ENCODE measurements at places on chromosomes 13 and 19.

- DNase-seq: no peak
Measured at GRCh38 chr19:39362682-39363657, 20.7 kb downstream of the SAMD4B start.

DNA sequence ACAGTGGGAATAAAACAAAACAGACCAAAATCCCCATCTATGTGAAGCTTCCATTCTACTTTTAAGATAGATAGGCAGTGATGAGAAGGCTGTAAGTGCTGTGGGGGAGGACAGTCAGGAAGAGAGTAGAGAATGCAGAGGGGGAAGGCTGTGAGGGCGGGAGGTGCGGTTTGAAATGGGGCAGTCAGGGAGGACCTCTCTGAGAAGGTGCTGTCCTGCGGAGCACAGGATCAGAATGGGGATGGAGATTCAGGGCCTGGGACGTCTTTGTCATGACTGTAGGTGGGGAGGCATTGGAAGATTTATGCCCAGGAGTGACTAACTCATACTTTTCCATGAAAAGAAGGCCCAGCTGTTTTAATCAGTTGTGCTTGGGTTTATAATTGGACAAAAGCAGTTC is 3.9 kb upstream of the GPR183 start:
- DNase-seq: no peak

DNA sequence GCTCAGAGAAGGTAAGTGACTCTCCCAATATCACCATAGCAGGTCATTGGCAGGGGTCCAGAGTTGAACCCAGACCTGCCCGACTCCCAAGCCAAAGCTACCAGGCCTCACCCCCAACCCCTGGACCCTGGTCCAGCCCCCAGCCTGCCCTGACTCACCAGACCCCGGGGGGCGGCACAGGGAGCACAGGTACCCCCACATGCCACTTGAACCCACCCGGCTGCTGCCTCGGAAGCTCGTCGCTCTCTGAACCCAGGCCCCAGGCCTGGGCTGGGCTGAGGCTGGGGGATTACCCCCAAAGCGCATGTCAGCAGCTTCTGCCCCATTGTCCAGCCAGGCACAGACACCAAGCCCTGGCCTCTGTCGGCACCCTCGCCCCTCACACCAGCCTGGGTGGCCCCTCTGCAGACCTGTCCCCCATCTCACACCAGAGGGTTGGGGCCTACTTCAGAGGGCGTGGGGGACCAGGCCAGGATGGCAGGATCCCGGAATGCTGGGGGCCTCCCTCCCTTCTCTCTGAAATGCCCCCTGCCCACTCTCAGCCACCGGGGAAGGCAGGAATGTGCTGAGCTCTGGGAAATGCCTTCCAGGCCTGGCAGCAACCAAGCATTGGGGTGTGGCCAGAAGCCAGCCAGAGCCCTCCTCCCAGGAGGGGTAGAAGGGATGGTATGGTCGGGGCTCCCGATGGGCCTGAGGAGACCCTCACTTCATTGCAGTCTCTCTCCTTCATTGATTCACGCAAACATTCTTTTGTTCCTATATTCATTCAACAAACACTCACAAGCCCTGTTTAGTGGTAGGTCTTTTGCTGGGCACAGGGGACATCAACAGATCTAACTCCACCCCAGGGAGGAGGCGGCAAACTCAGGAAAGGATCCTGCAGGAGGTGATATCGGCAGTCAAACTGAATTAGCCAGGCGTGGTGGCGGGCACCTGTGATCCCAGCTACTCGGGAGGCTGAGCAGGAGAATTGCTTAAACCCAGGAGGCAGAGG is 1.7 kb upstream of the PRX start:
- no peak for DNase-seq

- DNase-seq: no peak
Measured at GRCh38 chr19:28426110-28426729, 786.7 kb downstream of the UQCRFS1 start.

- no peak for DNase-seq
Measured at GRCh38 chr19:51565583-51565982, 5.5 kb upstream of the ZNF175 start.

GRCh38 chr19:6723108-6723618 is 2.7 kb upstream of the C3 start:
- DNase-seq: no peak

DNA sequence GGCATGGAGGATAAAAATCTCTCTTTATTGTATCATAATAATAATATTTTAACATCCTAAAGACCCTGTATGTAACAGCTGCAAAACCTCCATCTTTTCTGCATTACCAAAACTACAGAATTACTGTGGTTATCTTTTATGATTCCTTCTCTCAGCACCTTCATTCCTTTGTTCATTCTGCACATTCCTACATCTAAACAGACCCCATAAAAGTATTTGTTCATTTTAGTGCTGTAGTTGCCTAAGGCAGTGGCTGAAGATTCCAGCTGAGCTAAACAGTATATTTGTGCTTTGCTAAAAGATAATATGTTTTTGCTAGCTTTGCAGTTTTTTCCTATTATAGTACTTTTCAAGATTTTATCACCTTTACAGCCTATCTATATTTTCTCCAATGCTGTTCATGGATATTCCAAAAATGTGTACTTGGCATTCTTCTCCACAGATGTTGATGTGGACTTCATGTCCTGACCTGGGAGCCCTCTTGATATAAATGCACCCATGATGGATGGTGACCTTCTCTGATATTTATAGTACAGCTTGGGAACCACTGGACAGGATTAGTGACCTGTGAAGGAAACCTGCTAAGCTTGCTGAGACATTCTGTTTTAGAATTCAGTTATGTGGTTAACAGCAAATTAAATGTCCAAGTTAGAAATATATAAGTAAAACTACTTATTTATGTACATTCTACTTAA is 2832.9 kb upstream of the PCDH20 start:
- DNase-seq: no peak

- no peak for DNase-seq
Measured at GRCh38 chr13:23380534-23380933, 53.0 kb downstream of the SACS start.

- DNase-seq: no peak
Measured at GRCh38 chr19:50500060-50500752, 10.8 kb downstream of the JOSD2 start.

DNA sequence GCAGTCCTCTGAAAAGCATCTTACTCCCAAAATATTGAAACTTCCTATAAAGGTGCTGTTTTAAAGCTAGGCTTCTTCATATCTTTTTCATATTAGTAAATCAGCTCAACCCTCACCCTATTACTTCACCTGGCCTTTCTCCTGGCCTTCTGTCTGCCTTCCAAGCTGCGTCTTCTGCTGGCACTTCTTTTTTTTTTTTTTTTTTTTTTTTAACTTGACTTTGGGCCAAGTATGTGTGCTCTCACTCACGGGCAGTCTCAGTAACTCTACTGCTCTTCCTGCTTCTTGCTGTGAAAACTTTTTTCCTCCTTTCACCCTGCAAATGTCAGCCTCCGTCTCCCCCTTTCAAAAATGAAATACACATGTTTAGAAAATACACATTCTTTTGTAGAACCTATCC is 41.2 kb upstream of the KCTD4 start:
- no peak for DNase-seq

DNA sequence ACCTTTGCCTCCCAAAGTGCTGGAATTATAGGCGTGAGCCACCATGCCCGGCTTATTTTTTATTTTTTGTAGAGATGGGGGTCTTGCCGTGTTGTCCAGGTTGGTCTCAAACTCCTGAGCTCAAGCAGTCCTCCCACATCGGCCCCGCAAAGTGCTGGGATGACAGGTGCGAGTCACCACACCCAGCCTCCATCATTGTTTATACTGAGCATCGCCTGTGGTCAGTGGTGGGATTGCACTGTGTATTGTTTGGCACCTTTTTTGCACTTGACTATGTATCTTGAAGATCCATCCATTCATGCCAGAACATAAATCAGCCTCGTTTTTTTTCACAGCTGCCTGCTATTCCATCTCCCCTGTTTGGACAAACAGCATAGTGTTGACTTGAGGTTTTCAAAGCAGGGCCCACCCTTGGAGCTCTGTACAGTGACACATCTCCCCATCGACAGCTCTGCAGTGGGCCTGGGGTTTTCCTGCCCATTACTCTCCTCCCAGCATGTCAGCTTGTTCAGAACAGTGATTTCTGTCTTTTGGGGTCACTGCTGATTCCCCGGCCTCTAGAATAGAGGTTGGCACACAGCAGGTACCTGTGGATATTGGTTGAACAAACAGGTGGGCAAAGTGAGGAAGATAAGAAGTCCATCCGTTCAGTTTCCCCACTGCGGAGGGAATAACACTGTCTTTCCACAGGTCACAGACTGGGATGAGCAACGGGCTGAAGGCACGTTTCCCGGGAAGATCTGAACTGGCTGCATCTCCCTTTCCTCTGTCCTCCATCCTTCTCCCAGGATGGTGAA is 8.2 kb upstream of the UPK1A start:
- no peak for DNase-seq

DNA sequence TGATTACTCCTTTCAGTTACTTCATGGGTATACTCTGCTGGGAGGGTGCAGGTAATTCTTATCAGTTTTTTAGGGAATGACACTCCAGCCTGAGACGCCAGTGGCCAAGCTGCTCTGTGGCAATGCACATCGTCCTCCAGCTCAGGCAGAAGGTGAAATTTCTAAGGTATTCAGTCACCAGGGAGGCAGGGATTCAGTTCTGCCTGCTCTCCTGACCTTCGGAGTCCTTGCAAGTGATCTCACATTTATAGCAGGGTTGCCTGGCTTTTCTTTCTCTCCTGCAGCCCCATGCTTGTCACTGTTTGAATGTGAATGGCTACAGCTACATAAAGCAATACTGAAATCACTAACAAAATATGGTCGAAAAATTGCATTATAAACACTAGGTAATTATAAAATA is 1447.5 kb downstream of the EFNB2 start:
- no peak for DNase-seq

DNA sequence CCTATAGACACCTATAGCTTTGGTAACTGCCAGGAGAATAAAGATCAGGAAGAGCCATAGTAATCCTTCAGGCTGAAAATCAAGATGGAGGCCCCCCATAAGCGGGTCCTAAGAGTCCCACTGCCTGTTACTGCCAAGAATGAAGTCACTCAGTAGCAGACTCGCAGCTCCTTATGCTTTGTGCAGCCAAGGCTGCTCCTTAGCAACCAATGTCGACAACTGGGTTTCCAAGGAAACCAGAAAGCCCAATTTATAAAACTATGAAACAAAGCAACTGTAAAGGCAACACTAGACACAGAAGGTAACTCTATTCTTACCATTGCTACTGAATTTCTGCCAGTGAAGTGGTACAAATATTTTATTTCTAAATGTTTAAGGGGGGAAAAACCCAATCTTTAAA is 56.5 kb downstream of the DCLK1 start:
- DNase-seq: no peak

DNA sequence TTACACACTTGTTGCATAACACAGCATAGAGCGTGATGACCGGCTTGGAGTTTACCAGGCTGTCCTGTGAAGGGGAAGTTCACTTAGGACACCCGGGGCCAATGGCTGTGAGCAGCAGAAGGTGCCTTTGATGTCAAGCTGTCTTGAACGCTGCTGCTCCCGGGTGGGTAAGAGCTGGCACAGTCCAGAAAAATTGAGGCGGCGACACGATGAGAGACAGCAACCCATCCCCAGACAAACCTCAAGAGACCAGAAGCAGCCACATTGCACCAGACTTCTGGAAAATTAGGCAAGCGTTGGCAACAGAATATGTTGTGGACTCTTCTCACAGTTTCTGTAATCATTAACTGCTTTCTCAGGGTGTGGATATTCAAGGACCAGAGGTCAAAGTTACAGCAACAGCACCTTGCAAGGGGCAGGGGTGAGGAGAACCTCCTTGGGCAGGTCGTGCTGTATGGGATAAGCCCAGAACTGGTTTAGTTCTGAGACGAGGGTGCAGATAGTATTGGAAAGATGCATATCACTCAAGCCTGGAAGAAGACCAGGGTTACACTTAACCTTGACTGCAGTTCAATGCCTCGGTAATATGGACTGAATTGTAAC is 10.1 kb downstream of the NFILZ start:
- no peak for DNase-seq

DNA sequence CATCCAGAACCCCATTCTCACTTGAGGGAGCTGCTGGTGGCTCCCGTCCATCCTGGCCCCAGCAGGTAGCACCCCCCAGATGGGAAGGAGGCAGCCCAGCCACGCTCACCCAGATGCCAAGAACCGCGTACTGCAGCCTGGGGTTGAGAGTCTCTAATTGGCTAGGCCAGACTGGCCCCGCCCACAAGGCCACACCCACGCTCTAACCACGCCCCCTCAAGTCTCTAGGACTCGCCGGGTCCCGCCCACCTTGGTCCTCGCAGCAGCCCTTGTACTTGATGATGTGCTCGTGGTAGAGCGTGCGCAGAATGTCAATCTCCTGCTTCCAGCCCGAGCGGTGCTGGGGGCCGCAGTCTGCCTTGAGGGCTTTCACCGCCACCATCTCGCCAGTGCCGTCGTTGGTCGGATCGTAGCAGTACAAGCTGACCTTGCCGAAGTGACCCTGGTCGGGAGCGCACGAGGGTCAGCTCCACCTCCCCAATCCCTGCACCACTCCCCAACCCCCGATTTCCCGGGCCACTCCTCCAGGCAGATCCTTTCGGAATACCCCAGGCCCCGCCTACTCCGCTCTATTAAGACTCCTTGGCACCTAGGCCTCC is 14.5 kb upstream of the ICAM3 start:
- DNase-seq: peak; percentile 28

All from NCI-H526 treated with DMSO at 0.1 percent for 48 hours (cell line).